ENCODE measurements at places on chromosomes 2 and 18. TPM values are rescaled to one million over a fixed set of nuclear protein-coding genes. Genes with fewer than 3 reads are reported as not detected.

CNTNAP5 gene
- total RNA-seq: 0.10 TPM

EVA1A gene
- 10.7 TPM for total RNA-seq

KHK gene
- 1.7 TPM for total RNA-seq

EFHD1 gene
- total RNA-seq: 2.7 TPM

TCF7L1 gene
- 8.0 TPM for total RNA-seq

ERLEC1 gene
- total RNA-seq: 50.9 TPM

ACTG2 gene
- total RNA-seq: 5.1 TPM

LIMS3 gene
- 5.9 TPM for total RNA-seq

CCDC102B gene
- 54.6 TPM for total RNA-seq

ITGA6 gene
- total RNA-seq: 135 TPM

PROM2 gene
- total RNA-seq: 9.4 TPM

LRATD1 gene
- 27.8 TPM for total RNA-seq

ROCK1 gene
- 59.0 TPM for total RNA-seq

DPP10 gene
- 1.1 TPM for total RNA-seq

GKN2 gene
- not detected for total RNA-seq

IMPACT gene
- total RNA-seq: 25.4 TPM

SP110 gene
- 12.2 TPM for total RNA-seq

MAB21L4 gene
- total RNA-seq: 4.5 TPM

KCNJ3 gene
- 3.2 TPM for total RNA-seq

Measured in skin of body (tissue), 3 donors.